ENCODE measurements at places on chromosomes 7 and 10. TPM values are rescaled to one million over a fixed set of nuclear protein-coding genes. Genes with fewer than 3 reads are reported as not detected.

The HYAL4 gene
- not detected for polyA plus RNA-seq

The CRPPA gene
- 7.4 TPM for polyA plus RNA-seq

The FOXP2 gene
- 24.4 TPM for polyA plus RNA-seq

The ABLIM1 gene
- 153 TPM for polyA plus RNA-seq

The FGL2 gene
- polyA plus RNA-seq: 699 TPM

The FUOM gene
- 2.3 TPM for polyA plus RNA-seq

The CYP51A1 gene
- 106 TPM for polyA plus RNA-seq

The ARPC1A gene
- 246 TPM for polyA plus RNA-seq

The ZNF117 gene
- 8.8 TPM for polyA plus RNA-seq

The KCP gene
- 0.13 TPM for polyA plus RNA-seq

The TMEM213 gene
- polyA plus RNA-seq: not detected

The SLC18A3 gene
- polyA plus RNA-seq: not detected

The CLCN1 gene
- polyA plus RNA-seq: not detected

The ABCB1 gene
- 0.62 TPM for polyA plus RNA-seq

The TCAF2 gene
- polyA plus RNA-seq: 0.32 TPM

The MRLN gene
- polyA plus RNA-seq: 5.6 TPM

The CFTR gene
- polyA plus RNA-seq: 1.6 TPM

The HOXA4 gene
- not detected for polyA plus RNA-seq

The ACTL6B gene
- polyA plus RNA-seq: 15.7 TPM

The FRG2B gene
- not detected for polyA plus RNA-seq

Data from Purkinje cell (primary cell).